ENCODE measurements at places on chromosomes 7 and 10.
A peak's percentile ranks its signal among the peaks of the same experiment; 100 is the strongest.

GRCh38 chr7:91771921-91772815 lies 108.3 kb downstream of the MTERF1 start:
- peak; percentile 47 for DNase-seq

DNA sequence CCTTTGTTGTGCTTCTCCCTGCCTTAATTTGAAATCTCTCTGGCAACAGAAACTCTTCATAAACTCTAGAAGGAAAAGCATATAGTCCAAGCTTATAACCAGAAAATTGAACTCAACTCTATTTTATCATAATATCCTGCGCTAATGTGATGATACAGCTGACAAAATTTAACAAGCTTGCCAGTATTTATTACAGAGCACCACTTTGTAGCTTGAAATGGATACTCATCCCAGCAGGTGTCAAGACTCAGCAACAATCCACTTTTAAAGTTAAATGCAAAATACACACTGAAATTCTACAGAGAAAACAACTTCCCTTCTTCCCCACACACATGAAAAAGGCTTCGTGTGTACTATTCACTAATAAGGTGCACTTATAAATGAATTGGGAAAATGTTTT lies 228.9 kb downstream of the AGMO start:
- no peak for DNase-seq

DNA sequence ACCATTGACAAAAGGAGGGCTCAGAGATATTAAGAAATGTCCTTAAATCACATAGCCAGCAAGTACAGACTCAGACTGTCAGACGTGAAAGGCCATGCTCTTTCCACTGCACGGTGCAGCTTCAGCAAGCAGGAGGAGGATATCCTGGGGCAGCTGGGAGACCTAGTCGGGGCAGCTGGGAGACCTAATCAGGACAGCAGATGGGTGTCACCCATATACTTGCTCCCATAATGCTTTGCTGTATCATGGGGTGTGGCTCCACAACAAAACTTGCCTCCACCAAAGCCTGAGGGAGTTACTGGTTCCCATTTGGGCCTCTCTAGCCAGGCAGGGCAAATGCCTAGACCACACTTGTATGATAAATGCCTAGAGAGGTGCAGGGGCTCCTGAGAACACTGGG lies 55.4 kb downstream of the GRID1 start:
- DNase-seq = no peak

- no peak for DNase-seq
These were observed 92.4 kb downstream of the MICALL2 start for GRCh38 chr7:1366801-1367405.

DNA sequence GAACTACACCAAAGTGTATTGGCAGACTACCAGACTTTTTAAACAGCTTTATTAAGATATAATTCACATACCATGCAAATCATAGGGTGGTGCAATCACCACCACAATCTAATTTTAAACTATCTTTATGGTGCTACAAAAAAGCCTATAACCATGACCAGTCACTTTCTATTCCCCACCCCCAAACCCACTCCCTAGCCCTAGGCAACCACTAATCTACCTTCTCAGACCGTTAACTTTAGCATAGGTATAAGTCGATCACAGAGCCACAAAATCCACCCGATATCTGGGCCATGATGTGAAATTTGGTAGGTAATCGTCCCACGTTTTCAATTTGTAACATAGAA lies 536 bp upstream of the POM121 start:
- no peak for DNase-seq

DNA sequence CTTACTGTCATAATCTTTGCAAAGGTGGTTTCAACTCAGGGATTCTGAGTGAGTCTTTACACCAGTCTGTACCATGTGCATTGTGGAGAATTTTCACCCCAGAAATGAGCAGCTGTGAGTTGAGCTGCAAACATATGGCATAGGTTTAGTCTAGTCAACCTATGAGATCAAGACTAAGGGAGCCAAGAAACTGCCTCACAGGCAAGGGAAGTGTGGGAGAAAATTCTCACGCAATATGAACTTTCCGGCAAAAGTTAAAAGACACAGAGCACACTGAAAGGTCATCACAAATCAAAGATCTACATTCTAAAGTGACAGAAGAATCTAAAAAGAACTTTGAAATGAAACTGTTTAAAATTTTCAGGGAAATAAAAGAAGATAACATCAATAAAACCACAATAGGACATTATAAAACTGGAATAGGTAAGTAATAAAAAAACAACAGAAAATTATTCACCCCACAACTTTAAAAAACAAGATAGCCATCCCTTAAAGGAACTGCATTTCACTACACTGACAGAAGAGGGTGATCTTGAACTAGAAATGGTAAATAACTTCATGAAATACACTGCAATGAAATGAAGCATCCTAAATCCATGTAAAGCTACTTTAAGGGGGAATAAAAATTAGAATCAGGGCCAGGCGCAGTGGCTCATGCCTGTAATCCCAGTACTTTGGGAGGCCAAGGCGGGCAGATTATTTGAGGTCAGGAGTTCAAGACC lies 63.5 kb downstream of the LGI1 start:
- peak; percentile 28 for DNase-seq
